ENCODE measurements at places on chromosomes 3 and 15.

DNA sequence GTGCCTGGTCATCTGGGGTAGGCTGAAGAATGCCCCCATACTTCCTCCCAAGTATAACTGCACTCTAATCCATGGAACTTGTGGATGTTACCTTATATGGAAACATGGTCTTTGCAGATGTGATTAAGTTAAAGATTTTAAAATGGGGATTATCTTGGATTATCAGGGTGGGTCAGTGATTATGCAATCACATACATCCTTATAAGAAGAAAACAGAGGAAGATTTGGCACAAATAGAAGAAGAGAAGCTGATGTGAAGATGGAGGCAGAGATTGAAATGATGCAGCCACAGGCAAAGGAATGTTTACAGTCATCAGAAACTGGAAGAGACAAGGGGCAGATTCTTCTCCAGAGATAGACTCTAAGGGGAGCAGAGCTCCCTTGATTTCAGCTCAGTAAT is 1.8 kb upstream of the MRPS22 start:
- no peak for DNase-seq

DNA sequence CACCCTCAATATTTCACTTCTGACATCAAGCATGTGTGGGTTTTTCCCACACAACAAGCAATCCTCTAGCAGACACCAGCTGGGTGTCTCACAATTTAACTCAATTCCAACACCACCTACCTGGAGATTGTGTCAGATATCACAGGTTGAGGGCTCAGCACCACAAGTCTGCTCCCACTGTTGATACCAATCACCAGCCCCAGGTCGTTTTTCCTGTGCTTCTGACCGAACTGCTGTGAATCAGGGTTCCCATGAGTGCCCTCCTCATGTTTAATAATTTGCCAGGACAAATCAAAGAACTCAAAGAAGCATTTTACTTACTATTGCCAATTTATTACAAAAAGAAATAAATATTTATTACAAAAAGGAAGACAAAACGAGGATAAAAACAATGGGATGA is 25.0 kb upstream of the PRR20G start:
- DNase-seq = no peak

- peak; percentile 93 for DNase-seq
Measured at GRCh38 chr3:141070727-141071357, 19.7 kb downstream of the SPSB4 start.

GRCh38 chr15:40398413-40398873 is 7.2 kb upstream of the IVD start:
- DNase-seq = no peak

DNA sequence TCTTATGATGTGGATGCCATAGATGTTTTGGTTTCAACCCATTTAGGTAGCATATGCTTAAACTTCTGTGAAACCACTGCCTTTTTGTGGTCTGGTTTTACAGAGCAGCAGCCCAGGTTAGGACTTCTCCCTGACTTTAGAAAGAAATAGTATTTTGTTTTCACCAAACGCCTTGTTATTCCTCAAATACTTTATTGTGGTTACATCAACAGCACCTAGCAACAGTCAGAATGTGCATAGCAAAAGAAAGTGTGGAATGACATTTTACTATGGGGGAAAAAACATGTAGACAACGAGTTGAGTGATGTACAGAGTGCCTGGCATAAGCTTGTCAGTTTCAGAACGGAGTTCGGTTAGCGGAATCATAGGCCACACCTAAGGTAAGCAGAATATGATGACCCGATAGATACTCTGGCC is 159.2 kb downstream of the TPRG1 start:
- no peak for DNase-seq

DNA sequence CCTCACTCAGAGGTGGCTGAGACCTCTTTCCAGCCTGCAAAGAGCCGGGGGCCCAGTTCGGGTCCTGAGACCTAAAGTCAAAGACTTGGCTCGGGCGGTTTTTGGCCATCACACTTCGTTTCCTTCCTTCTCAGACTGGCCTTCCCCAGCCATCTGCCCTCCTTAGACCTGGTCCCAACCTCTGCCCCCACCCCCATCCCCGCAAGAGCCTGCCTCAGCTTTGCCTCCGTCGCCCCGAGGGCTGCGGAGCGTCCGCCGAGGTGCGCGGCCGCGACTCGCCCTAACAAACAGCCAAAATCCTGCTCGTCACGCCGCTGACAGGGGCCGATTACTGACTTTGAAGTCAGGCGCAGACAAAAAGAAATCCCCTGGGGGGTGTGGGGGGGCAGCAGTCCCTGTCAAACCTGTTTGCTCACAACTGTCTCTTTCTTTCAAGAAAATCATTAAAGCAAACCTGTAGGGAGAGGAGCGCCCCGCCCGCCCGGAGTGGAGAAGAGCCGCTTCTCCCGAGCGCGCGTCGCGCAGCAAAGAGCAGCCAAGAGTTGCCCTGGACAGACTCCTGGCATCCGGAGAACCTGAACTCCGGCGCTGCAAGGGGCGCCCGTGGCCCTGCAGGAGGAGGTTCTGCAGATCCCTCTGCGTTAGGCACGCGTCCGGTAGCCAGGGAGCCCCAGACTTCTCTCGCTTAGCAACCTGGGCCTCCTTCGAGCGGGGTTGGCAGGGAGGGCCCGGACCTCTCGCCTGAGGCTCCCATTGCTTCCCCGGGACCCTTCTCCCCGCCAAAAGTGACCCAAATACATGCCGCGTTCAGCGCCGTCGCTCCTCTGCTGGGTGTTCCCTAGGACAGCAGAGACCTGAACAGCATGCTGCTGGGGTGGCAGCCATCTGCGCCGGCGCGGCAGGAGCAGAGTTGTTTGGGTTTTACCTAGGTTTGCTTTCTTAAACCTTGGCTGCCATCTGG is 4.5 kb downstream of the SOX14 start:
- DNase-seq = peak; percentile 97

GRCh38 chr3:37935756-37936666 is 54.6 kb upstream of the VILL start:
- peak; percentile 87 for DNase-seq

DNA sequence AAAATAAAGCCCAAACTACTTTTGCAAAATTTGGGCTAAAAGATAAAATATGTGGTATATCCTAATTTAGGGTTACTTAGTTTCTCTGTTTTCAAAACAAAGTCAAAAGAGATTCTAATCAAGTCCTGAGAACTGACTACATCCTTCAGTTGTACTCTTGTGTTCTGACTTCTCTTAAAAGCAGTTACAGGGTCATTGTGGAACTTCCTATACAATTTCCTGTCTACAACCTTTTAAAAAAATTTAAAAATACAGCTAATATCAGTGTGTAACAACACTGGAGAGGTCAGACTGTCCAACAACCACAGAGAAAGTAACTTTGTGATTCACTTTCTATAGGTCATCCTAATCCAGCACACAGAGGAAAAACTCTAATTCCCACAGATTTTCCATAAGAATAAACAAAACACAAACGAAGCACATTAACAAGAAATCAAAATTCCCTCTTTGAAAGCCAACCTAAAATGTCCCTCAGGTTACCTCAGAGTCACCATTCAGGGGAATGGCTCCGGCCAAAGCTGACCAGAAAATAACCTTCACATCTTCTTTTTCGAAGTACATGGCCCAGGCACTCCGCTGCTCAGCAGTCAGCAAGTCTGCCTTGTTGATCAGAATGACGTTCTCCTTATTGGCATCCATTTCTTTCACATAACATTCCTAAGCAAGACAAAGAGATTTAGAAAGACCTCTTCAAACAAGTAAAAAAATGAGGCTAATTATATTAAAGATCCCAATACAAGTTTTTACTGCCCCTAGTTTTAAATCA is 13.3 kb downstream of the LSG1 start:
- DNase-seq = no peak

DNA sequence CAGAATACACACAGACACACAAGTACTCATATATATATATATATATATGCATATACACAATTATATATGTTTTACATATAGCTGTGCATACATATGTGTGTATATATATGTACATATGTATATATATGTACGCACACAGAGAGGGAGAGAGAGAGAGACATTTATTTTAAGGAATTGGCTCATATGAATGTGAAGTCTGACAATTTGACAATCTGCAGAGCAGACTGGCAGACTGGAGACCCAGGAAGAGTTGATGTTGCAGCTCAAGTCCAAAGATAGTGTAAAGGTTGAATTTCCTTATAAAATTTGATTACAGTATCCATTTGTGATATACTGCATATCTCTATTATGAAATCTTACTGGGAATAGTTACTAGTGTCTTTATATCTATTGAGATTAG is 1330.3 kb upstream of the CADM2 start:
- no peak for DNase-seq
